CD4-positive, alpha-beta T cell treated with Interleukin-17A for 1 hour (primary cell): ENCODE measurements at places on chromosomes 11 and 22.
A peak's percentile ranks its signal among the peaks of the same experiment; 100 is the strongest.

DNA sequence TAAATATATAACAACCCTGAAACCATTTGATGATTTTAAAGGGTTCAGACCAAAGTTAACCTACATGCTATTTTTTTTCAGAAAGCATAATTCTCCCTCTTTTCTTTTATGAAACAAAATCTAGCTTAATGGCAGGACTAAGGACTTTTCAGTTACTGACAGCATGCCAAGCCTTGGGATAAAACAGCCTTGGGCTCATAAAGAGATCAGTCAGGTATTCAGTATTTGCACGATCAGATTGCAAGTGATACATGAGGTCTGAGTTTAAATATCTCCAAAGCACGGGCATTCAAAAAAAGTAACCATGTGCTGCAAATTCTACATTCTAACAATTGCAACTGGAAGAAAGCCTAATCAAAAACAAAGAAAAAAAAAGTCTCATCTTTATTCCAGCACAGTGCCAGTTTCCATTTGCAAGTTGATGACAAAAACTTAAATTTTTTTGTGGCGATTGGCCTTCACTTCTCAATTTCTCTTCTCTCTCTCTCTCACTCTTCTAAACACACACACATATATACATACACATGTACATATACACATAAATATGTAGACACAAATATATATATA, 60.1 kb downstream of the CTSC start:
- DNase-seq = no peak

GRCh38 chr22:28873183-28873963, 10.0 kb upstream of the ZNRF3 start:
- DNase-seq = no peak

- DNase-seq = no peak
These were observed 3.5 kb downstream of the GATD1 start for GRCh38 chr11:773830-774229.

- DNase-seq = no peak
These were observed 704.2 kb upstream of the TENM4 start for GRCh38 chr11:80144897-80145594.

GRCh38 chr11:65301491-65302329, 13.0 kb upstream of the CDC42EP2 start:
- no peak for DNase-seq

DNA sequence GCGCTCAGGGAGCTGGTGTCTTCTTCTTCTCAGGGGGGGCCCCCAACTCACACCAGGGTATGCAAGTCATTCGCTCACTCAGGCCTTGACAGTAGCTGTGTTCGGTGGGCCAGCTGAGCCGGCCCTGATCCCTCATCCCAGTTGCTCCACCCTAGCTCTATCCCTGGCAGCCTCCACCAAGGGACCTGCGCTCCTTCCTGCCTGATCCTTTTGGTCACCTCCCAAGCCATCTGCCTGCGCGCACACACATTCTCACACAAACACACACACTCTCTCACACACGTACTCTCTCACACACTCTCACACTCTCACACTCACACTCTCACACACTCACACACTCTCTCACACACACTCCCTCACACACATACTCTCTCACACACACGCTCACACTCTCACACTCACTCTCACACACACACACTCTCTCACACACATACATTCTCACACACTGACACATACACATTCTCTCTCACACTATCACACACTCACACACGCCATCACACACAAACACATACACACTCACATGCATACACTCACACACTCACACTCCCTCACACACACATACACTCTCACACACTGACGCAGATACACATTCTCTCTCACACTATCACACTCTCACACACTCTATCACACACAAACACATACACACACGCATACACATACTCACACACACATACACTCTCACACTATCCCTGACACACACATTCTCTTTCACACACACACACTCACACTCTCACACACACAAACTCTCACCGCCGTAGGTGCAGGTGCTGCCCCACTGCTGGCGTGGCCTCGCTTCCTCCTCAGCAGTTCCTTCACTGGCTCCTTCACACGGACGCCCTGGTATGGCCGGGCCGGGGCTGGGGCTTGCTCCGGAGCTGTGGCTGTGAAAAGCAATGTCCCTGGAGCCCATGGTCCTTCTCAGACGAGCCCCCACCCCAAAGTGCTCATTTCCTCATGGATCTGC, 20.8 kb downstream of the POU2AF1 start:
- DNase-seq = no peak

- no peak for DNase-seq
These were observed 161.9 kb downstream of the INSC start for GRCh38 chr11:15276621-15277020.

GRCh38 chr11:3022300-3022967, 30.3 kb upstream of the NAP1L4 start:
- peak; percentile 12 for DNase-seq

DNA sequence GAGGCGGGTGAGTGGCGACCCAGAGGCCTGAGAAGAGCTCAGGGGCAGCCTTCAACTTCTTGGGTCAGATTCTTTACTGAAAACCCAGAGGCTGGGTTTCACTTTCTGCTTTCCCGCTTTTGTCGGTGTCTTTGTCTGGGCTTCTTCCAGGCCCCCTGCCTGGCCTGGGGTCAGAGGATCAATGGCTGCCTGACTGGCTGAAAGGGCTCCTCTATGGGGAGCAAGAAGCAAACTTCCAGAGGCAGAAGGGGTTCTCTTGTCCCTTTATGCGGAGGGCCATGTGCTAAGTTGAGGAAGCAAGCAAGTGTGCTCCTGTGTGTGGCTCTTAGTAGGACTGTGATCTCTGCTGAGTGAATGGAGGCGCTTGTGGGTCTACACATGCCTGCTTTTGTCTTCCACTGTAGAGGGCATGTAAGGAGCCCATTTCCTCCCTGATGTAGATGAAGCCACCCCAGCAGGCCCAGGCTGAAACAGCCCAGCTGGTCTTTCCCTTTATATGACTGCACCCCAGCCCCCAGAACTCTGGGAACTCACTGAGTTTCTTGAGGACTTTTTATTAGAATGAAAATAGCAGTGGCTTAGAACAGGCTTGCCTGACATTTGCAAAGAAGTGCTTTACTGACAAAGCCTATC, 1.0 kb upstream of the PKNOX2 start:
- DNase-seq = no peak

- DNase-seq = peak; percentile 61
These were observed 4.6 kb downstream of the TMEM9B start for GRCh38 chr11:8959546-8960166.

DNA sequence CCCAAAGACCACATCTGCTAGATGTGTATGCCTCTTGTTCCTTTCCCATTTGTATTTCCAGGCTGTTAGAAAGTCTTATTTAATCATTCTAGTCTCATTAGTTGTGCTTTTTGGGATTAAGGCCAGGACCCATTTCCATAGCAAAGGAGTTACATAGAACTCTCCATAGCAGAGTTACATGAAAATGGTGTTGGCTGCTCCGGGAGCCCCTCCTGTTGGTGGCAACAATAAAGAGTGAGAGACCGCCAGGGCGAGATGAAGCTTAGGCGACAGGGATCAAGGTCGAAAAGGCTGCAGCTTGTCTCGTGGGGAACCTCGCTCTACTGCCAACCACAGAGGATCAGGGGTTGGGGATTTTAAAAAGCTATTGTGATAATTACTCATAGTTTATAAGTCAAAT, 58.3 kb downstream of the GRIK4 start:
- DNase-seq = no peak

GRCh38 chr11:469684-470560, 19.8 kb downstream of the PTDSS2 start:
- no peak for DNase-seq

DNA sequence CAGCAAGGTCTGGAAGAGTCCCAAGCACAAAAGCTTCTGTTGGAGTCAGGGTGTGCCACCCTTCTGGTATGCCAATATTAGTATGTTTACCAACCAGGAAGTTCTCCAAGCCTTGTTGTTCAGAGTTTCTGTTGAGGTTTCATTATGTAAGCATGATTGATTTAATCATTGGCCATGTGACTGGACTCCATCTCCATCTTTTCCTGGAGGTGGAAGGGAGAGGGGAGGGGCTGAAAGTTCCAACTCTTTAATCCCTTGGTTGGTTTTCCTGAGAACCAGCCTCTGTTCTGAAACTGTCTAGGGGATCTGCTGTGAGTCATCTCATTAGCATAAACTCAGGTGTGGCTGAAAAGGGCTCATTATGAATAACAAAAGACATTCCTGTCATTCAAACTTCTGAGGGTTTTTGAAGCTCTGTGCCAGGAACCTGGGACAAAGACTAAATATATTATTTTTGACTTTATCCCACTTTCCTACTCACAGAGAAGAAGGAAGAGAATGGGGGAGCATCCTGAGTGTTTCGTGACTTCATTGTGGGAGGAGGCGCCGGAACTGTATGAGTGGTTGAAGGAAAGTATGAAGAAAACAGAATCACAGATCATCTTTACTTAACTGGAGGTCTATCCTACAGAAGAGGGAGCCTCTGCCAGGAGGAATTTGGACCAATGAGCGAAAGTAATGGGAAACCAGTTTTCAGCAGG, 138.2 kb downstream of the NECTIN1 start:
- DNase-seq = no peak

- no peak for DNase-seq
These were observed 37.6 kb upstream of the MTNR1B start for GRCh38 chr11:92931746-92932422.

- peak; percentile 60 for DNase-seq
These were observed 16.6 kb downstream of the IL10RA start for GRCh38 chr11:118002541-118003423.

- no peak for DNase-seq
These were observed at the start of gene SLC6A5 for GRCh38 chr11:20599221-20600019. SLC6A5 (plus strand) TSS chr11:20599608; CDS start chr11:20599673, 65 bp downstream.

DNA sequence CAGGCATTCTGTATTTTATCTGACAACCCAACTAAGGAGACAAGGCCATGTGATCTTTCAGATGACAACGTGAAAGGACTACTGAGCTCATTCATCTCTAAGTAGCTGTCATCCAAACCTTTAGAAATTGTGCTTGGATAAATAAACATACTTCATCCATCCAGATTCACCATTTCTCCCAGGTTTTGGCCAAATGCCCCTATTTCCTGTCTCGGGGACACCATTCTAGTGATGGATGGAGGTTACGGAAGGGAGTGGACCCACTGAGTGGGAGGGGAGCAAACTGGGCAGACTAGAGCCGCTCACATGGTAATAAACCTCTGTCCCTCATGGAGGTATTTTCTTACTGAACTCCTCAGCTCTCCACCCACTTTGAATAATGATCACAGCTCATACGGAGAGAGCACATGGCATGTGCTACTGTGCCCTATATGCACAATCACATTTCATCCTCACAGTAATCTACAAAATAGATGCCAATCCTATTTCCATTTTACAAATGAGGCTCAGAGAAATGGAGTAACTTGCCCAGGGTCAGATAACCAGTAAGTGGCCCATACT, 114.4 kb downstream of the SLC1A2 start:
- no peak for DNase-seq

DNA sequence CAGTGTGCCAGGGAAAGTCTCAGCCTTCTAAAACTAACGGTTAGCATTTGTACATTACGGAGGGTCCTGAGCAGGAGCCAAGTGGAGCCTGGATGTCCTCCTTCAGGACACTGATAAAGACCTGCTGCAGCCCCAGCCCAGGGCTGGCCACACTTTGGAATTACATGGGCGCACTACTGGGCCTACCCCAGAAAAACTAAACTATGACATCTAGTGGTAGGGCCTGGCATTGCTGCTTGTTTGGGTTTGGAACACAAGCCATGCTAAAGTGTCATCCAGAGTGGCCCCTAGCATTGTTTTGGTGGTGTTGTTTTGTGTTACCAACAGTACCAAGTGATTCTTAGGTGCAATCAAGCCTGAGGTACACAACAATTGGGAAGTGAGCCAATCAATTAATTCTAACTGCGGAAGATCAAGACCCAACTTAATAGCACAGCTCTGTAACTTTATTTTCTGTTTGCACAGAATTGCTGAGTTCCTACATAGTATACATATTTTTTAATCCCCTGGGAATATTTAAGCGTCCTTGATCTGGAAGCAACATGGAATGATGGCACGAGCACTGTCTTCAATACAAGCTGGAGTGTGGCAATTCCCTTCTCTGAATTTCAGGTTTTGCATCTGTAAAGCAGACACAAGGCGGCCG, 340.7 kb downstream of the LARGE1 start:
- DNase-seq = peak; percentile 18

DNA sequence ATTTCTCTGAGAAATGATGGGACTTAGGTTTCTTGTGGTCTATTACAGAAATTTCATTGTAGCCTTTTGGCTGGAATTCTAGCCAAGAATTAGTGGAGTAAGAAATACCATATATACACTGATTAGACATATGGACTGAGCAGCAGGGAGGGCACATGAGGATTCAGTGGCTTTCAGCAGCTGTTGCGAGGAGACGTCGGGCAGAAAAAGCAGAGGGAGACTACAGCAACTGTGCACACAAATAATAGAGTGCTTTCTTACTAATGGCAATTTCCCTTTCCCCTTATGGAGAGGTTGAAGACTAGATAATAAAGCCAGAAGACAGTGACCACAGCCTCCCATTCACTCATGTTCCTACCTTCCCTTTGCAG, 35.4 kb upstream of the CCDC34 start:
- no peak for DNase-seq

DNA sequence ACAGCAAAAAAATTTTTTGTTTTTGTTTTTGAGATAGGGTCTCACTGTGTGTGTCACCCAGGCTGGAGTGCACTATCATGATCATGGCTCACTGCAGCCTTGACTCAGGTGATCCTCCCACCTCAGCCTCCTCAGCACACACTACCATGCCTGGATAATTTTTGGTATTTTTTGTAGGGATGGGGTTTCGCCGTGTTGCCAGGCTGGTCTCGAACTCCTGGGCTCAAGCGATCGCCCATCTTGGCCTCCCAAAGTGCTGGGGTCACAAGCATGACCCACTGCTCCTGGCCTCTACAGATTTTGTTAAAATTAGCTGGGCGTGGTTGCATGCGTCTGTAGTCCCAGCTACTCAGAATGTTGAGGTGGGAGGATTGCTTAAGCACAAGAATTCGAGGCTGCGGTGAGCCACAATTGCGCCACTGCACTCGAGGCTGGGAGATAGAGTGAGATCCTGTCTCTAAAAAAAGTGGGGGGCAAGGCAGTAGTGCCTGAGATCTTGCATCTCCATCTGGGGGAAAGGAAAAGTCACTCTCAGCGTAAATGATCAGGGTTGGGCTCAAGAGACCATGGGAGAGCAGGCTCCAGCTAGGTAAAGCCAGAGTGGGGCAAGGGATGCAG, 10.6 kb upstream of the DGKZ start:
- no peak for DNase-seq

DNA sequence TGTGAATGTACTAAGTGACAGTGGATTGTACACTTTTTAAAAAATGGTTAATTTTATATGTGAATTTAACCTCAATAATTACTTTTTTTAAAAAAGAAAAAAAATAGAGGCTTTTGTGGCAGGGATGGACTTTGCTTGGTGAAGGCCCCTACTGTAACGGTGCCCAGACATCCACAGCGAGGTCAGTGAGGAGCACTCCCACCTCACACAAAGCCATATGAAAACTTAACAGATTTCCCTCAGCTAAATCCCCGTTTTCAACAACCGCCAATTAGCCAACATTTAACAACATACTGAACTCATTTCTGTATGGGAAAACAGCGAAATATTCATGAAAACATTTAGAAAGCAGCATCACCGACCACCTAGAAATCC, 642 bp upstream of the C11orf58 start:
- DNase-seq = no peak
